ENCODE measurements at places on chromosomes 11 and 22. TPM values are rescaled to one million over a fixed set of nuclear protein-coding genes. Genes with fewer than 3 reads are reported as not detected.

- peak overlapping the region; percentile 58 for H3K4me3 ChIP-seq
- peaks cover 21% of the 10 kb centered on the region for H3K4me1 ChIP-seq
- peak overlapping the region; percentile 43 for H3K27ac ChIP-seq
Observed at GRCh38 chr11:123194337-123195187, 486 bp downstream of the CLMP start.

DNA sequence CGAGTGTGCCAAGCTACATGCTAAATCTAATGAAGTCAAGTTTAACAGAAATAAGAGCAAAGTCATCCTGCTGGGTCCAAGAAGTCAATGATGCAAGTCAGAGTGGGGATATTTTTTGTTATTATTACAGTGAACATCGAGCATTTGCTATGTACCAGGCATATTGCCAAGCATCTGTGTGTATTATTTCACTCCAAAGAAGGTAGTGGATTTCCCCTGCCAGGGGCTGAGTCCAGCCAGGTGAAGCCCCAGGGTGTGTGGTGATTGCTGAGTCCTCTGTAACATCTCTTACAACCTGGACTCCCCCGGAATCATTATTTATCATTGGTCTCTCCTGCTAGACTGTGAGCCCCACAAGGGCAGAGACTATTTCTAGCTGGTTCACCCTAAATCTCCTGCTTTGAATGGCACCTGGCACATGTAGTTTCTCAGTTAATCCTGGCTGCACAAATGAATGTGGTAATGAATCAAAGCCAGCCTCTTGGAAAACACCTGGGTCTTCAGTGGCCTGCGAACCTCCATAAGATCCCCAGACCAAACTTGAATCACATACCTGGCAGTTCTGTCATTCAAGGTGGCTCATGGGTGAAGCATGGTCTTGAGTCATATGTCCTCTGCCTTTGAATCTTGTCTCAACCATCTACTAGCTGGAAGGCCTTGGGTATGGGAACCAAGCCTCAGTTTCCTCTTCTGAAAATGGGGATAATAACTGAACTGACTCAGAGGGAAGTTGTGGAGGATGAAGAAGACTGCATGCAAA is 549.2 kb downstream of the MIAT start:
- H3K27ac ChIP-seq, result no peak overlapping the region
- H3K4me1 ChIP-seq, result peaks cover 22% of the 10 kb centered on the region
- no peak for DNase-seq
- H3K27me3 ChIP-seq, result no peaks in the 10 kb centered on the region
- H3K36me3 ChIP-seq, result no peaks in the 10 kb centered on the region

GRCh38 chr11:8332196-8332595 is 68.5 kb upstream of the LMO1 start:
- H3K36me3 ChIP-seq, result no peaks in the 10 kb centered on the region
- no peak overlapping the region for H3K4me3 ChIP-seq
- H3K27me3 ChIP-seq, result no peaks in the 10 kb centered on the region
- H3K4me1 ChIP-seq, result no peaks in the 10 kb centered on the region
- no peak overlapping the region for H3K27ac ChIP-seq
- DNase-seq, result no peak

DNA sequence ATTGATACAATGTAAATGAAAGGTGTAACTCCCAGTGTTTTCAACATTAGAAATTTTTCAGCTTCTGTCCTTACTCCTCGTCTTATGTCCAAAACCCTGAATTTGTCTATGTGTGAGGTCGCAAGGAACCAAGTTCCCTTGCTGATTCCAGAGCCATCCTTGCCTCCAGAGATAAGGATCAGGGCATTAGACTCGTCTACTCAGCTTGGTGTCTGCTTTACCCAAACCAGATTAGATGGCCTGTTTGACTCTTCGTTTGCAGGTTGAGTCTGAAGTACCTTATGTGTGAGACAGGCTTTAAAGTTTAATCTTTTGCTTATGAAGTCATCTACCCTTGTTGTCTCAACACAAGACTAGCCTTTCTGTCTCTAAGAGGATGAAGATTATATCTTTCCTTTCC is 55.6 kb downstream of the SPECC1L start:
- no peak overlapping the region for H3K4me3 ChIP-seq
- no peak overlapping the region for H3K27ac ChIP-seq
- H3K4me1 ChIP-seq, result no peaks in the 10 kb centered on the region
- no peaks in the 10 kb centered on the region for H3K27me3 ChIP-seq
- no peak for DNase-seq

The SLC6A5 gene
- total RNA-seq, result not detected

DNA sequence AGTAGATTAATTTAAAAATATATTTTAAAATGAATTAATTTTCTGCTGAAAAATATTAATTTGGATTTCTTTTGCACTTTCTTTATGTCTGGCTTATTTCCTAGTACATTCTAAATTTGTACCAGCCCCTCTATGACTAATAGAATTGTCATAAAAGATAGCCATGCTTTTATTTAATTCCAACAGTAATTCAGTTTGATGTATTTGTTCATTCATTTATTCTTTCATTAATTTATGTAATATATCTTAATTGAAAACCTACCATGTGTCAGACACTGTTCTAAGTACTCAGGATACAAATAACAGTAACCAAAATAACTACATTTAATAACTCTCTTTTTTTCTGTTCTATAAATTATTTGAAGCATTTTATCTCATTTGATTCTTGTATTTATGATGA is 264.0 kb upstream of the CCDC179 start:
- no peaks in the 10 kb centered on the region for H3K4me1 ChIP-seq
- H3K27me3 ChIP-seq, result no peaks in the 10 kb centered on the region
- no peak for DNase-seq
- no peak overlapping the region for H3K27ac ChIP-seq

- no peak overlapping the region for H3K4me3 ChIP-seq
- peaks cover 43% of the 10 kb centered on the region for H3K4me1 ChIP-seq
- no peaks in the 10 kb centered on the region for H3K36me3 ChIP-seq
- DNase-seq, result no peak
- H3K27me3 ChIP-seq, result no peaks in the 10 kb centered on the region
Observed at GRCh38 chr11:73315293-73316020, 7.4 kb downstream of the ARHGEF17 start.
